ENCODE measurements at places on chromosomes 3 and 15.

DNA sequence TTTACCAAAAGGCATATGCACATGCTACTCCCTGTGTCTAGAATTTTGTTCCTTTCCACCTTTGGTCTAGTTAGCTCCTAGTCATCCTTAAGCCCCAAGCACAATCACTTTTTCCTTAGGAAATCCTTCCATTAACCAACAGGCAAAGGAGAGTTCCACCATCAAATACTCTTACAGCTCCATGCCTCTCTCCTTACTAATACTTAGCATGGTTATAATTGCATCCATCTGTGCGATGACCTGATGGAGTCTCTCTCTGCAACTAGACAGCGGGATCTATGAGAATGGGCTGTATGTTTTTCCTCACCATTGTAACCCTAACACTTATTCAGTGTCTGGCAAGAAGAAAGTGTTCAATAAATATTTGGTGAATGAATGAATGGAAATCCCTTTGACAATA, 69.3 kb upstream of the SMAD3 start:
- no peak for DNase-seq

DNA sequence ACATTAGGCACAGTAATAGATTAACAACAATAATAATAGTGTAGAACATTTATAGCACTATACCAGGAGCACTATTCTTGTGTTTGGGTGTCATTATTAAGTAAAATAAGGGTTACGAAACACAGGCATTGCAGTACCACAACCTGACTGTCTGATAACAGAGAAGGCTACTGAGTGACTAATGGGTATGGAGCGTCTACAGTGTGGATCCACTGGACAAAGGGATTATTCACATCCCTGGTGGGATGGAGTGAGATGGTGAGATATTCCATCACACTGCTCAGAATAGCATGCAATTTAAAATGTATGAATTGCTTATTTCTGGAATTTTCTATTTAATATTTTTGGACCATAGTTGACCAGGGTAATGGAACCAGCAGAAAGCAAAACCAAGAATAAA, 18.2 kb downstream of the MINDY4B start:
- no peak for DNase-seq

- DNase-seq = no peak
Measured at GRCh38 chr3:8653800-8654408, 9.3 kb upstream of the SSUH2 start.

GRCh38 chr15:98745650-98746374, 97.5 kb downstream of the IGF1R start:
- no peak for DNase-seq

GRCh38 chr15:32994810-32995424, 199.6 kb downstream of the FMN1 start:
- DNase-seq = no peak

- no peak for DNase-seq
Measured at GRCh38 chr3:125647318-125648014, 52.2 kb upstream of the OSBPL11 start.

DNA sequence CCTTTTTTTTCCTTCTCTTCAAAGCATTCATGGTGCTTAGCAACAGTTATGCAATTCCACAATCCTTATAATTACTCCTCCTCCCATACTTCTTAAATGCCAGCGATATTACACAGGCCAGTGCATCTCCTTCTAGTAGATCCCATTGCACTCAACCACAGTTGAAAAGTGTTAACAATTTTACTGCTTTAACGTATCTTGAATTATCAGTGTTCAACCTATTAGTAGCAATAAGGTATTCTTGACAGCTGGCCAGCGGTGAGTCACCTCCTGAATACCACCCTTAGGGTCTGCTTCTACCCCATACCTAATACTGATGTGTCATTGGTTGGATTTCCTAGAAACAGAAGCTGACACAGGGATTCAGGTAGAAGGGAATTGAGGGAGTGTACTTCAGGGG, 24.0 kb upstream of the TEX9 start:
- DNase-seq = no peak
